NCI-H524 (cell line): ENCODE measurements at places on chromosomes 2 and 18.

- no peak for DNase-seq
These were observed 107.3 kb downstream of the TANC1 start for GRCh38 chr2:159075727-159076126.

GRCh38 chr2:222595581-222595980 lies 60.3 kb downstream of the FARSB start:
- DNase-seq: peak; percentile 35

GRCh38 chr2:30271301-30271700 lies 40.0 kb downstream of the LBH start:
- DNase-seq: no peak

GRCh38 chr2:219425238-219426067 lies 7.3 kb downstream of the DES start:
- DNase-seq: no peak

- no peak for DNase-seq
These were observed 199.4 kb downstream of the ZEB2 start for GRCh38 chr2:144320491-144320890.

DNA sequence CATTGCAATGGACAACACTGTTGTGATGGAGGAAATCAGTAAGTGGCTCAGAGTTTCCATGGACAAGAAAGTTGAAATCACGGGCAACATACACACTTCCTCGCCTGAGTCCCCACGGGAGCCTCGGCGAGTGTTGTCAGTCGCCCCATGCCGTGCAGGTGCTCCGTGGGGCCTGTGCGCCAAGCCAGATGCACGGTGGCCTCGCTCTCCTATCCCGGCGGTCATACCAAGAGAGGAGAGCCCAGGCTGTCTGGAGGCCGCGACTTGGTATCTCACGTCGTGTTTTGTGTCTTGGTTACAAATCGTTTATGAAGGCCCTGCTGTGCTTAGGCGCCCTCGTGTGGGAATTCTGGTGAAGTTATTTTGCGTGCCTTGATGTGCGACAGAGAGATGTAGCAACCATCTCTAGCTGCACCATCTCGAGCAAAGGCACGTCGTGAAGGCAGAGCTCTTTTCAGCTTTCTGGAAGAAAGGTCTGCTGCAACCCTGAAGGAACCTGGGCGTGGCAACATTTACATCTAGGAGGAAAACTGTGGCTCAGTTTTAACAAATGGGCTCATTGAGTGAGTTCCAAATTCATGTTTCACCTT lies 21.8 kb downstream of the ATG4B start:
- peak; percentile 60 for DNase-seq

GRCh38 chr2:32250290-32250689 lies 14.4 kb downstream of the NLRC4 start:
- DNase-seq: no peak

- no peak for DNase-seq
These were observed 3.5 kb downstream of the PTMA start for GRCh38 chr2:231711677-231712450.
